CD4-positive, alpha-beta T cell treated with Interleukin-4 for 1 hour (primary cell): ENCODE measurements at places on chromosomes 2 and 18.

- no peak for DNase-seq
Observed at GRCh38 chr2:20229322-20230113, 4.6 kb upstream of the SDC1 start.

GRCh38 chr2:239166201-239166834, 234.5 kb downstream of the HDAC4 start:
- DNase-seq = no peak

GRCh38 chr2:114066186-114066747, 176.4 kb downstream of the ACTR3 start:
- DNase-seq = no peak

DNA sequence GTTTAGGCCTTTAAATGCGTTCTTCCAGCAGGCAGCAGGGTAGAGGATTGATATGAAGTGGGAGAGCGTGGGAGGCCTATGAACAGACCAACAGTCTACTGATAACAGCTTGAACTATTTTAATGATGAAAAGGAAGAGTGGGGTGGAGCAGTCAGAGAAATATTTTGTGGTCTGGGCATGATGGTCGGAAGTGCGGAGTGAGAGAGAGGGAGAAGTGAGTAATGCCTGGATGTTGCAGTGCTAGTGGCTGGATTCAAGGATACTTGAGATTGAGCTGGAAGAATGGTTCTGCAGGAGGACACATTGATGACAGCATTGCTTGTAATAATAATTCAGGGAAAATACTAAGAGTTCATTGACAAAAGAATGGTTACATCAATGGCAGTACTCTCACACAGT, 151.0 kb upstream of the DAPL1 start:
- no peak for DNase-seq

- no peak for DNase-seq
Observed at GRCh38 chr2:43526994-43527393, 68.8 kb downstream of the THADA start.

GRCh38 chr2:135620198-135620597, 88.9 kb downstream of the R3HDM1 start:
- no peak for DNase-seq

GRCh38 chr18:46728219-46728930, 28.5 kb downstream of the ST8SIA5 start:
- no peak for DNase-seq

- DNase-seq = no peak
Observed at GRCh38 chr18:60022671-60023276, 123.0 kb downstream of the PMAIP1 start.

GRCh38 chr2:221267773-221268425, 304.2 kb downstream of the EPHA4 start:
- no peak for DNase-seq

DNA sequence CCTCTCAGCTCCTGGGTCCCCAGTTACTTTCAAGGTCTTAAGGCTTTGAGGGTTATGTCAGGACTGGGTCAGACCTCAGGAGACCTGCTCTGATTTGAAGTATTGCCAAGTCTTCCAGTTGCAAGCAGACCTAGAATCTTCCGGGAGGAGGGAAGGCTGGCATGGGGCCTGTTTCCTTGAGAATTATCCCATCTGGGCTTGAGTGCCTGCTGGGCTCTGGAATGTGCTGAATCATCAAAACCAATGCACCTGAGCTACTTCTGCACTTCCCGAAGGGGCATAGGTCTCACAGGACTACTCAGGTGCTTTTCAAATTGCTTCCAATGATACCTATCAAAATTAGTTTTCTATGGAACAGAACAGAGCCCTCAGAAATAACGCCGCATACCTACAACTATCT, 327.3 kb downstream of the XIRP2 start:
- no peak for DNase-seq

GRCh38 chr2:238864207-238865014, 16.5 kb downstream of the TWIST2 start:
- no peak for DNase-seq

DNA sequence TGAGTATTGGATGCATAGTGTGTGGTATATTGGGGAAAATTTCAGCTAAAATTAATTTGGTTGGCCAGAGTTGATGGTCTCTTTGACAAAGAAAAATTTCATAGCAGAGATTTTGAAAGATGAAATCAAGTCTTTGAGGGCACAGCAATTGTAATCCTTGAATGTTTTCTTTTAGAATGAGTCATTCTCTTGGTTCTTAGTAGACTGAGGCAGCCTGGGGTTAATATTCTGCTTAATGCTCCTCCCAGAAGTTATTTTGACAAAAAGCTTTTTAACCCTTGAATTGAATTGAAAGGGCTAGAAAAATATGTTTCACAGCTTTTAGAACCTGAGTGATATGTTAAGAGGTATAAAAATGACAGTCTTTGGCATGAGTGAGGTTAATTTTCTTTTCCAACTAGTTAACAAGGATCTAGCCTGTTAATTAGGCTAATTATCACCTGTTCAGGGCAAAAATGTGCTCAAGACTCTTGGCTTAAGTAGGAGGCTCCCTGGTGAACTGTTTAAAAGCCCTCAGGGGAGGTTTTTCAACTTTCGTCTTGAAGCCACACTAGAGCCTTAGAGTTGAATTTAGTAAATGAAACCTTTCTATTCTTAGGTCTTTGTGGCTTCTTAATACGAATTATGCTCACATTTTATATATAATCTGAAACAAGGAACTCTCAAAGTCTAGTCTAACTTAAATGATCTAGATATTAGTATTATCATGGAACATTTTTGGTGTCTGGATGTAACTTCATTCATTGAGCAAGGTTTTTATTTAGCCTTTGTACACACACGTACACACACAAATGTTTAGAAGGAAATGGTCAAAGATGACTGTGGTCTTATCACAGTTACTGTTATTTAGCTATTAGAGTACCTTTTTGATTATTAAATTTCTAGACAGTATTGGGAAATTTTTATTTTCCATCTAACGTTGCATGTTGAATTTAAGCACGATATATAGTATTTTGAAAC, 272.5 kb downstream of the ZNF407 start:
- no peak for DNase-seq

DNA sequence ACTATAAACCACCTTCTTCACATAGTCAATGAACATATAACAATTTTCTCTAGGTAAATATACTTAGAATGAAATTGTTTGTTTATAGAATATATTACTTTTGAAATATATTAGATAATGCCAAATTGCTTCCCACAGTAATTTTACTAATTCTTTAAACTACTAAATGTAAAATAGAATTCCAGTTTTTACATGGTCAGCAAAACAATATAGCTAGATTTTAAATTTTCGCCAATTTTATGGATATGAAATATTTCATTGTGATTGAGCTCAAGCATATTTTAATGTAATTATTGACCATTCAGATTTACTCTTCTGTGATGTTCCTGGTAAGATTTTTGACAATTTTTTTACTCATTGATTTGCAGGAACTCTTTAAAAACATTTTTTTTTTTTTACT, 444.6 kb downstream of the PARD3B start:
- no peak for DNase-seq

- no peak for DNase-seq
Observed at GRCh38 chr2:239341146-239341732, 59.6 kb downstream of the HDAC4 start.

- no peak for DNase-seq
Observed at GRCh38 chr2:106745468-106745867, 140.5 kb downstream of the ST6GAL2 start.

DNA sequence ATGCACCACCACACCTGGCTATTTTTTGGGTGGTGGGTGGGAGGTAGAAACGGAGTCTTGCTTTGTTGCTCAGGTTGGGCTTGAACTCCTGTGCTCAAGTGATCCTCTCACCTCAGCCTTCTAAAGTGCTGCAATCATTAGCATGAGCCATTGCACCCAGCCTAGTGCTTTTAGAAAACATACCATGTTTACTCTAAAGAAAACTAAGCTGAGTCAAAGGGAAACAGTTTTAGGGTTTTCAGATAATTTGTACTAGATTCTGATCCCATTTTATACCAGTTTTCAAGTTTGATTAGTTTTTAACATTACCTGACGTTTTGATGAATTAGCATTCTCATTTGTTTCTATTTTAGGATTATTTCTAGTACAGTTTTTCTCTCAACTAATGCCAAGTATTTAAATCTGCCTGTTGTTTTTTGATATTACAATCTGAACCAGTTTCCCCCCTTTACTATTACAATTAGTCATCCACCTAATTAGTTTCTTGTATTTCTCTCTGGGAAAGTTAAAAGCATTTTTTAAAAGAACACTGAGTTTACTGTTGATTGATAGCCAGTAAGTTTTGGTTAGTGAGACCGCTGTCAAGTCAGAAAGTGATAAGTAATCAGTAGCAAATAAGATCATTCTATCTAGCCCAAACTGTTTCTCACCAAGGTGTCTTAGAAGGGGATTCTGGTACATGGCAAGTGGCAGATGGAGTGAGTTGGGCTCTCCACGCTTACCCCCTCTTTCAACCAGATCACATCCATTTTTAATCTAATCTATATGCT, 24.2 kb upstream of the TBR1 start:
- no peak for DNase-seq

DNA sequence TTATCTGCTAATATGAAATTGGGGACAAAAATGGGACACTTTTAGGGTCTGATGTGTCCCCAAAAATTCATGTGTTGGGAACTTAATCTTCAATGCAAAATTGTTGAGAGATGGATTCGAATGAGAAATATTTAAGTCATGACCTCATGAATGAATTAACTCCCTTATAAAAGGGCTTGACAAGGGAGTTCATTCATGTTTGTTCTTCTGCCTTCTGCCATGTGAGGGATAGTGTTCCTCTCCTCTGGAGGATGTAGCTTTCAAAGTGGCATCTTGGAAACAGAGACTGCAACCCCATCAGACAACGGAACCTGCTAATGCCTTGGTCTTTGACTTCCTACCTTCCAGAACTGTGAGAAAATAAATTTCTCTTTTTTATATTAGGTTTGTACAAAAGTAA, 89.2 kb upstream of the LINC00305 start:
- DNase-seq = no peak

DNA sequence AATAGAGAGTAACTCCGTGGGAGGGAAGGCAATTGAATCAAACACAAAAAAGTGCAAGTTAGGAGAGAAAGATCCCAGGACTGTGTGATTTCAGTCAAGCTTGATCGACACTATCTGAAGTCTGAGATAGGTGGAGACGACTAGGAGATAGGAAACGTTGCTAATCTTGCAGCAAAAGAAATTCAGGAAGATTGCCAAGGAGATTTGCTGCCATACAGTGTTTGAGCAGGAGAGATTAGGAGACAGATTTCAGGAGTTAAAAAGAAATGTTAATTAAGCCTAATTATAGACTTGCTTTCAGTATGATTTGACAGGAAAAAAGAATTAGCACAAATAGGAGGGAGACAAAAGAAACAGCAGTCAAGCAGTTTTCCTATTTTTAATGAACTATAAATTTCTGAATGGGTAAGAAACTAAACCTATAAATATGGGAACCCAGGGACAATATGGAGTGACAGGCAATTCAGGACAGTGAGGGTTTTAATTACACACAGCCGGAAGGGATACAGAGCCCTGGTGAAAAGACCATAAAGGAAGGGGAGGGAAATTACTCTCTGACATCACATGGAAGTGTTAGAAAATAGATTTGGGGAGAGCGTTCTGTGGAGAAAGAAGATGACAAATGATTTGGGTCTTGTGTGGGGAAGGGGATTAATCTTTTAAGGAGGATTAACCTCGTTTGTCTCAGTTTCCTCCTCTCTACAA, 72.6 kb downstream of the SUCLG1 start:
- no peak for DNase-seq

GRCh38 chr2:156999661-157000060, 257.8 kb upstream of the GALNT5 start:
- DNase-seq = no peak

DNA sequence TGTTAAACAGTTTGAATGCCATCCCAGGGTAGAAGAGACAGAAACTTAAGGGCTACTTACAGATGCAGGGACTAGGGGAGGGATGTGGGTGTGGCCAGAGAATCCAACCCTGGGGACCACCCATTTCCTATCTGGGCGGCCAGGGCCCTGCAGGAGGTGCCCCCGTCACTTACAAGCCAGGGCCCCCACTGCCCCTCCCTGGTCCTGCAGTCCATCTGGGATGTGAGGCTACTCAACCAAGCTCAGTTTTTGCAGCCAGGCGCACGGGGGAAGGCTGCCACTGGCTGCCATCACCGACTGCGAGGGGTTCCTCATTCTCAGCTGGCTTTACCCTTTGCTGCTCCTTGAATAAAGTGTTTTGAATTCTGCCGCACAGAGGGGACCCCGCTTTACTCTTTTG, 42.1 kb downstream of the RRM2 start:
- DNase-seq = no peak

DNA sequence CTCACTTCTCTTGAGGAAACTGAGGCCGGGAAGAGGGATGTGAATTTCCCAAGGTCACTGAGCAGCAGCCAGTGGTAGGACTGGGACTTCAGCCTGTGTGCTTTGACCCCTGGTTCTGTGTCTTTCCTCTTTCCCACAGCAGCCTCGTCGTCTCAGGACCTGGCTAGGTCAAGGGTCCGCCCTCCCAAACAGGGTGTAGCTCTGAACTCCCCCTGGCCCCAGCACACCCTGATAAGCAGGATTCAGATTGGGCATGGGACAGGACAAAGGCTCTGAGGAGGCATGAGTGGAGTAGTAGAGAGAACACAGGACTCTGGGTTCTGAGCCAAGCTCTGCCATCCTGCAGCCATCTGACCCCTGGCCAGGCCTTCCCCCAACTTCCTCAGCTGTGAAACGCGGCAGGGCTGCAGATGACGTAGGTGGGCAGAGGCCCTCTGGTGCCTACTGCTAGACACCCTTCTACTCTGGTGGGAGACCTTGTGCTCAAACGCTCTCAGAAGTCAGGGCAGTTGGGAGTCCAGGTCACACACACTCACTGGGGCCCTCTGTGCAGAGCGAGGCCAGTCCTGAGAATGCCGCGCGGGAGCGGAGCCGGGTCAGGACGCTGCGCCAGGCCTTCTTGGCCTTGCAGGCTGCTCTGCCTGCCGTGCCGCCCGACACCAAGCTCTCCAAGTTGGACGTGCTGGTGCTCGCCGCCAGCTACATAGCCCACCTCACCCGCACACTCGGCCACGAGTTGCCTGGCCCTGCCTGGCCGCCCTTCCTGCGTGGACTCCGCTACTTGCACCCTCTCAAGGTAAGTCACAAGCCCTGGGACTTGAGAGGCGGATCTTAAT, 984 bp downstream of the TCF23 start:
- no peak for DNase-seq

DNA sequence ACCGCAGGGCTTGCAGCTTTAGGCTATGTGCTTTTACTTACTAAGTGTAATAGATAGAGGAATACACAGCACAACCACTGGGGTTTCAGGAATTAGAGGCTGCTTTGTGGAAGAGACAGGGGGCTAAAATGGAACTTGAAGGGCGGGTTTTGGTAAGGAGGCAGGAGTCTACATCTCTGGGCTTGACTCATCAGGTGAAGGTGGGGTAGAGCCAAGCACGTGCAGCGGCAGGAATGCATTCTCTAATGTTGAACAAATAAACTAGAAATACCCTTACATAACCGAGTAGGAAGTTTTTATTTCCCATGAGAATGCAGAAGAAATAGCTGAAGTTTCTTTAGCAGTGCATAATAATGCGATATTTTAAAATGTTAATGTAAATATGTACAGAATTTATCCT, 673.8 kb upstream of the SALL3 start:
- no peak for DNase-seq

GRCh38 chr2:133377021-133377481, 191.2 kb downstream of the NCKAP5 start:
- no peak for DNase-seq

- DNase-seq = peak; percentile 65
Observed at GRCh38 chr2:218569661-218570500, 1.2 kb downstream of the CNOT9 start.

GRCh38 chr18:13710414-13710831, 15.9 kb downstream of the FAM210A start:
- DNase-seq = no peak
